ENCODE measurements at places on chromosomes 11 and 22. TPM values are rescaled to one million over a fixed set of nuclear protein-coding genes. Genes with fewer than 3 reads are reported as not detected.

DNA sequence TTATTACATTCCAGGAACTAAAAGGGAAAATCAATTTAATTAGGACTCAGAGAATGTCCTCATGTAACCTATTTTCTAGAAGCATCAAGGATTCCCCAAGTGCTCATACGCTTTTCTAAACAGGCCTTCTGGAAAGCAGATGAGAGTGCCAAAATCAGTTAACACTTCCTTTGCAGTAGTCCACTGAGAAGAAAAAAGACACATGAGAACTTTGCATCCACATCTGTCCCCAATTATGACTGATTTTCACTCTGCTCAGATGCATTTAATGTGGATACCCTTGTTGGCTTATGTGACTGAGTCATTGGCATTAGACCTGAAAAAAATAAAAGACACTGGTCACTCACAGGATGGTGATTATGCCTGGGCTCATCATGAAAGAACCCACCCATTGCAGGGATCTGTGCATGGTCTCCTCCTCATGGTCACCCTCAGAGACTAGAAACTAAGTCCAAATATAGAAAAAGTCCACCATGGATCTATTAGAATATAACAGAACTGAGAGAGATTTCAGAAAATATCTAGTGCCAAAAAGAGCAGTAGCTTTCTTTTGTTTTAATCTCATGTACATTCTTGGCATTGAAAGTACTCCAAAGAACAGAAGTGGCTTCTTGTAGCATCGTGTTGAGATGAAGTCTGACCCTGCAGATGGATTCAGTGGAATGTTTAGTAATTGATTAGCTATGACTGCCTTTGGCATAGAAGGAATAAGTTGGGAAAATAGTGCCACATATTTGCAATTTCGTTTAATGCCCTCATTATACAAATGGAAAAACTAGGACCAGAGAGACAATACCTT, 48.8 kb upstream of the FIBIN start:
- DNase-seq = peak; percentile 8

DNA sequence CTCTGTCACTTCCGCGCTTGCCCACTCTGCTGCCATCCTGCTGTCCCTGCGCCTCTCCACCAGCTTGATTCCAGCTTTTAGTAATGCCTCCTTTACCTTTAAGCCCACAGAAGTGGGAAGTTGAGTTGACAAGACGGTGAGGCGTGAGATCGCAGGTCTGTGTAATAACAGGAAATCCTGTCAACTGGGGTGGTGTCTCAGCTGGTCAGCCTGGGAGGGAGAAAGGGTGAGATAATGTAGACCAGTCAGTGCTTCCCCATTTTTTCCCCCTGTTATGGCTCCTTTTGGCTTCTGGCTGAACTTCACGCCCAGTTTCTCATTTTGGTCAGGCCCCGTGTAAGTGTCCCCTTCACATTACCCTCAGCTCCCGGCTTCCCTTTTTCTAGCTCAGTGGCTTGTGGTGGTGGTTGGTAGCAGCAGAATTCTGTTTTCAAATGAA, 98.9 kb downstream of the TRAF6 start:
- DNase-seq = no peak

- DNase-seq = peak; percentile 80
Observed at GRCh38 chr11:69242266-69242920, 51.6 kb upstream of the MYEOV start.

DNA sequence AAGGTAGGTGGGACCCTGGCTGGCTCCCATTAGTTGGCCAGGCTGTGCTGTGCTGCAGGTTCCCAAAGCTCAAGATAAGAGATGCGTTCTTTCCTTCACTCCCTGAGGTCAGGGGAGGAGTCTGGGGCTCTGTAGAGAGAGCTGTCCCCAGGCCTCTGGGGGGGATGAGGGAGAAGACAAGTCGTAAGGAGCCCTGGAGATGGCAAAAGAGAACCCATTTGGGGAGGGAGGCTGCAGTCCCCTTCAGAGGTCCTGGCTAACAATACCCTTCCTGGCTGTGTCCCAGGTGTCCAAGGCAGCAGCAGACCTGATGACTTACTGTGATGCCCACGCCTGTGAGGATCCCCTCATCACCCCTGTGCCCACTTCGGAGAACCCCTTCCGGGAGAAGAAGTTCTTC, 916 bp downstream of the GNG3 start:
- no peak for DNase-seq

- DNase-seq = no peak
Observed at GRCh38 chr11:77074205-77074604, 7.4 kb downstream of the CAPN5 start.

- no peak for DNase-seq
Observed at GRCh38 chr11:83785942-83786341, 499.8 kb upstream of the CCDC90B start.

- no peak for DNase-seq
Observed at GRCh38 chr11:78929906-78930220, 355.2 kb upstream of the NARS2 start.

GRCh38 chr11:46666516-46666915, 33.9 kb downstream of the ARHGAP1 start:
- DNase-seq = no peak

GRCh38 chr11:25566298-25567200, 765.4 kb upstream of the ANO3 start:
- DNase-seq = no peak

DNA sequence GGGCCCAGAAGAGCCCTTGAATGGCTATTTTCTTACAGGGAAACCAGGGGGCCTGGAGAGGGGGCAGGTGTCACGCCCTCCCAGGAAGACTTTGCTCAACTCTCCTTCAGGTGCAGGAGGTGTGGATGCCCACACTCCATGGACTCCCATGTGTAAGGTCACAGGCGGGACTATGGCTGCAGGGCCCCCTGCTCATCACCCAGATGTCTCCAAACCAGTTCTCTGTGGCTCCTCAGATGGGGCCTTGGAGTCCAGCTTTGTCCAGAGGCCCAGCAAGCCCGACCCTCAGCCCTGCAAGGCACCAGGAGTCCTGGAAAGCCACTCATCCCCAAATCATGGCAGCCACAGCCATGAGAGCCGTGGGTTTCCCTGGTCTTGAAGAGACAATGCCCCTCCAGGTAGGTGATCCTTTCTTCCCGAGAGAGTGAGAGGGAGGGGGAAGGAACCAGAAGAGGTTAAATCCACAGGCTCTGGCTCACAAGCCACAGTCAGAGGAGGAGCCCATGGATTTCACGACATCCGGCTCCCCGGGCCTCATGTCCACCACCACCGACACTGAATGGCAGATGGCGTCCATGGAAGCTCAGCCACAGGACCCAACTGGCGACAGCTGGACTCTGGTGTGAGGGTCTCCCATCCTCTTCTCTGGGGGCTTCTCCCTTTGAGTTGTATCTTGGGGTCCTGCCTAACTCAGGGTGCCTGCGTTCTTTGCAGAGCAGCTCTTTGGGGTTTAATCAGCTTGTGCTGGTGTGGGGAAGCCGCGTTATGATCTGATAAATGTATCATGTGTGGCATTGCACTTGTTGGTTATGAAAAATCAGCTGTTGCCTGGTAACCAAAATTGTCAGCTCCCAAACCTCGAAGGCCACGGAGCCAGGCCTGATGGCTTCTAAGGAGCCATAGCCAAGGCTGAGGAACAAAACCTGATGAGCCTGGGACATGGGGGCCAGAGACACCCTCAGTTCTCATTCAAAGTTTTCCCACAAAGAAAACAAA, 620.4 kb downstream of the BRD1 start:
- no peak for DNase-seq

GRCh38 chr11:103850419-103851165, 185.8 kb upstream of the DDI1 start:
- no peak for DNase-seq

DNA sequence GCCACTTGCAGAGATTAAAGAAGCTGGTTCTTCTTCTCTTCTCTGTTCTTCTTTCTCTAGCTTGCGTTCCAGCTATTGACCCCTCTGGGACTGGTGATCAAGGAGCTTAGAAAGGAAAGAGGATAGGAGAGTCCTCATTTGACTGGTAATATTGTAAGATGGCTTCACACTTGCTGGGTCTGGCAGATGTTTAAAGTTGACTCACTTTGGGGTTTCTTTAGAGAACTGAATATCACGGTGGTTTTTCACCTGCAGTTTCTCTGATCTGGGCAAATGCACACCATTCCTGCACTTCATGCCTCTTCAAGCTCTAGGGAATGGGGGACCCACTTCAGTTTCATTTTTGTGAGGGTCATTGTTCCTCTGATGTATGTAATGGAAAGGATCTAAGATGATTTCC, 41.8 kb upstream of the DEUP1 start:
- no peak for DNase-seq

DNA sequence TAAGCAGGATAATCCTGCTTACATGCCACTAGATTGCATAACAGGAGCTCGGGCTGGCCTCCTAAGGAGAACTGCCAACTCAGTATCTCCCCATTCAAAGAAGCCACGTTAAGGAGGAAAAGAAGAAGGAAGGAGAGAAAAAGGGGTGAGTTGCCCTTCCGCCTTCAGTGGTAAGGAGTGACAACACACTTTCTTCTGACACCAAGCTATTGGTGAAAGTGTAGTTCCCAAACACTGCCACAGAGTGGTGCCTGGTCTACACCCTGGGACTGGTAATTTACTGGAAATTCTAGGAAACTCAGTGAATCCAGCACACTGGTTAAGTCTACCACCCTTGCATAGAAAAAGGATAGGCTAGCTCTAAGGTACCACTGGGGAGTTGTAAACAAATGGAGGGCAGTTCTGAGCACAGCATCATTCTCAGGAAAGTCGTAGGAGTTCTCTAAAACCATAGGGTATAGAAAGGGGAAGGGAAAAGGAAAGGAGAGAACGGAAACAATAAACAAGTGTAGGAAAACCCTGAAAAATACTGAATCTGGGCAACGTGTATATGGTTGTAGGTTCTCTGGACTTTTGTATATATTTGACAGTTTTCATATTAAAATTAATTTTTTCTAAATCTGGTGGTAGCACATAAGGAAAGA, 58.2 kb downstream of the RRAS2 start:
- DNase-seq = peak; percentile 86

- no peak for DNase-seq
Observed at GRCh38 chr11:34907934-34908593, 8.1 kb downstream of the APIP start.

DNA sequence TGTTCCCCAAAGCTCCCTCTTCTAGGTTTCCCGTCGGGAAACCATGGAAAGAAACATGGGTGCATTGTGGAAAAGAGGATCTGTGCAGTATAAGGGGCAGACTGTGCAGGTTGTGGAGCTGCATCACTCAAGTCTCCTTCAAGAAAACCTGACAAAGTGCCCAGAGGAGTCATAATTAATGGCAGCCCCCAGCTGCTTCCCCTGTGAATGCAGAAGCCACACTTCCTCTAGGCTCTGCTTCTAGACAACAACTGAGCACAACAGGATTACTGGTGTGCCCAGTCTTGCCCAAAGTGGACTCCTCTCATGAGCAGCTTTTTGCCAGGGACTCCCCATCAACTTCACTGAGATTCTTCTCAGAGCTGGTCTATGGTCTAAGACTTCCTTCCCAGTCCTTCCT, 42.6 kb upstream of the SCUBE2 start:
- no peak for DNase-seq

GRCh38 chr11:62055970-62056369, 67.8 kb upstream of the INCENP start:
- no peak for DNase-seq

DNA sequence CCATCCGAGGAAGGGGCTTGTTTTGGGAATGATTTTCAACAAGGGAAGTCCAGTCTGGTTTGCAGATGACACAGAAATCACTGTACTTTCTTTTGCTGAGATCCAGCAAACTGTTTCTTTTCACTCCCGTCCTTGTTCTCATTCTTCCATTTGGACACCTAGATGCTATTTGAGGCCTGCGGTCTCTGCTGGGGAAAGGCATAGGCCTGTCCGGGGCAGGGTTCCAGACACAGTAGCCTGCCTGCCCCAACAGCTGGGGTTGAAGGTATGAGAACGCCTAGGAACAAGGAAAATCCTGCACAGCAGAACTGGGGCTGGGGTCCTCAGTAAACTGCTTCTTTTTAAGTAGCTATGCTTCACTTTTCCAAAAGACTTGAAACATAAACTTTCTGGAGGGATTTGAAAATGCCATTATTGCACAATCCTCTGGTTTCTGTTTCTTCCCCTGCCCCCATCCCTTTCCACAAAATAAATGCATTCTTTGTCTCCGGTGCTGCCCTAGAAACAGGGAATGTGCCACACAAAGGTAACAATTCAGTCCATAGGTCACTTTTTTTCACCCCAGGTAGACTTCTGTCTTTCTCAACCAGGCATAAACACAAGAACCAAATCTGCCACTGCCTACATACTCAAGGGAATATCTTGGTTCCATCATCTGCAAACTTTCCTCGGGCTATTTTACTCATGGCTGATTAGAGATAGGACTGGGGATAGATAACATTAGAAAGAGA, 174.8 kb upstream of the MTMR2 start:
- DNase-seq = no peak

DNA sequence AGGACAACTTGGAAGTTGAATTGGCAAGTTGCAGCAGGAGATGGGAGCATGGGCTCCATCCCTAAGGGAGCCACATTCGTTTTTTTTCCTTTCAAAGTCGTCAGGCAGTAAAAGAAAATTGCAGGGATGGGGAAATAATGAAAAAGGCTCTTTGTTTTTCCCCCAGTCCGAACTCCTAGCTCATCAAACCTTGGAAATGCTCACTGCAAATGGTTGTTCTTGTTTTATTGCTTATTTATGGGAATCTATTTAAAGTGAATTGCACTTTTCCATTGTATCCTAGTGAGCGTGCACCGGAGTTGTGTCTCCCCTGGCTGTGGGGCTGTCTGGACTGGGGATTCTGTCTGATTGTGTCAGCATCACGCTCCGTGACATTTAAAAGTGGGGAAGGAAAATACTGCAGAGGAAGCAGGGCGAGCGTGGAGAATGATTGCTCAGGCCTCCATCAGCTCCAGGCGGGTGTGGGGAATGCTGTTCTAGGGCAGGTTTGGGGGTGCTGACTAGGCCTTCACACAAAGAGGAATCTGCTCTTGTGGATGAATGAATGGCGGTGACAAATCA, 306.4 kb downstream of the KIRREL3 start:
- DNase-seq = no peak

Gene NRGN
- not detected for total RNA-seq

Gene DDIAS
- total RNA-seq = 14.7 TPM

Gene OPCML
- total RNA-seq = not detected

Gene PATE4
- total RNA-seq = not detected

Gene CTSW
- not detected for total RNA-seq

Gene OR8H3
- total RNA-seq = not detected

Gene CNTF
- 2.0 TPM for total RNA-seq

Gene KRTAP5-9
- not detected for total RNA-seq

Gene CRYBB2
- total RNA-seq = 0.86 TPM

Gene RIMBP3B
- 0.34 TPM for total RNA-seq

Gene TUBGCP6
- total RNA-seq = 17.0 TPM

Gene GLB1L3
- total RNA-seq = not detected
